ENCODE measurements at places on chromosomes 7 and 10. TPM values are rescaled to one million over a fixed set of nuclear protein-coding genes. Genes with fewer than 3 reads are reported as not detected.

IL6 gene
- 18.2 TPM for total RNA-seq

HOXA1 gene
- 0.57 TPM for total RNA-seq

TNS3 gene
- total RNA-seq: 44.0 TPM

TRAPPC14 gene
- 19.0 TPM for total RNA-seq

OGDHL gene
- total RNA-seq: 0.15 TPM

GRCh38 chr10:43218951-43219837, 47.7 kb downstream of the RASGEF1A start:
- no peak for DNase-seq

DNA sequence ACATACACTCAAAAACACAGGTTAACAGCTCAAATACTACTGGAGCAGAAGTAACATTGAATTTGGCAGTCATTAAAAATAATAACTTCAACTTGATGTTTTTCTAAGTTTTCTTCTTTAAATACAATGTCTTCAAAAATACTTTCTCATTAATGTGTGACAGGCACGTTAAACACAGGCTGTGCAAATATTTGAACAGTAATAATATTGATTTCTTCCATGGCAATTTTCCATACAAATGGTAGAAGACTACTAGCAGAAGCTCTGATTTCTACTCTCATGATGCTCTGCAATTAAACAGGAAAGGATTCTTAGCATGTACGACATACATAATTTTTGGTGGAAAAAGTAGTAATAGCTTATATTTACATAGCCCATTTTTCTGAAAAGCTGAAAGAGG, 47.4 kb downstream of the NRP1 start:
- DNase-seq: no peak

DNA sequence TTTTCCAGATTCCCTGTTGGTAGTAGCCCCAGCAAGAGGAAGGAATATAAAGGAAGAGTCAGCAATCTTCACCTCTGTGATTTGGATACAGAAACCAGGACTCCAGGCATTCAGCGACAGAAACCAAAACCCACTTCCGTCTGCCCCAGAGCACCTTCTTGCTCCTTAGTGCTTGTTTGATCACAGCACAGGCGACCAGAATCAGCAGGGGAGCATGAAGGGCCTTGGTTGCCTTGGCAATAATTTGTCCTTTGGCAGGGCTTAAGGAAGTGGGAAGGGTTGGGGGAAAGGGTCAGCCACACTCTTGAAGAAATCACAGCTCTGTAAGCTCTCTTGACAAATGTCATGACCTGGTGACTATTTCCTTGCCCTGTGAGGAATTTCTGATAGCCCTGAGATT, 379.6 kb downstream of the OTUD1 start:
- DNase-seq: no peak

- DNase-seq: no peak
Observed at GRCh38 chr7:1927937-1928644, 258.0 kb downstream of the ELFN1 start.

GRCh38 chr10:15324113-15324512, 47.0 kb downstream of the FAM171A1 start:
- no peak for DNase-seq

- DNase-seq: no peak
Observed at GRCh38 chr7:124762611-124763143, 2.9 kb downstream of the GPR37 start.

- DNase-seq: no peak
Observed at GRCh38 chr7:45443263-45443662, 130.9 kb upstream of the ADCY1 start.
